Stimulated activated CD8-positive, alpha-beta memory T cell treated with anti-CD3 and anti-CD28 coated beads, Interleukin-7, amount 100 ng/mL, for 4 hours (primary cell): ENCODE measurements at places on chromosomes 6 and 20.

GRCh38 chr20:23013429-23013828 lies 21.7 kb upstream of the SSTR4 start:
- DNase-seq, result no peak

DNA sequence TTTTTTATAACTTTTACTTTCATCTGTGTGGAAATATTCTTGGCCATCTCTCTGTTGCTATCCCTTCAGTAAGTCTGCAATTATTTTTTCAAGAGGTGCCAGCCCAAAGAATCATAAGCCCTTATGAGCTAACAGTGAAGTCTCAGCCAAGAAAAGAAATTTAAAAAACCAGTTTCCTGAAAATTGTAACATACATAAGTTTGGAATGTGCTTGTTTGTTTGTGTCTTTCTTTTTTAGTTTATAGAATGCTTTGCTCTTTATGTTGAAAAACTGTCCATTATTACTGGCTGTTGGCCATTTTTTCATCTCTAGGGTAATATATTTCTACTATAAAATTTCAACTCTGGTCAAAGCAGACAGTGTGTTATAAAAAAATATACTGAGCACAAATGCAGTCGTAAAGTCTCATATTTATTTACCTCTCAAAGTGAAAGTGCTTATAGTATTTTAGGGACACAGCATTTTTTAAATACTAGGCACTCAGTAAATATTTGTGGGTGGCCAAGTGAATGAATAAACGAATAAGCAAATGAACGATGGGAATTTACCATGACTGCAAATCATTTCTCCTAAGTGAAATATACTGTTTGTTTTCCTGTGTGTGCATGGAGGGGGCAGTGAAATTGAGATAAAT lies 659.7 kb downstream of the KIF16B start:
- DNase-seq, result no peak

DNA sequence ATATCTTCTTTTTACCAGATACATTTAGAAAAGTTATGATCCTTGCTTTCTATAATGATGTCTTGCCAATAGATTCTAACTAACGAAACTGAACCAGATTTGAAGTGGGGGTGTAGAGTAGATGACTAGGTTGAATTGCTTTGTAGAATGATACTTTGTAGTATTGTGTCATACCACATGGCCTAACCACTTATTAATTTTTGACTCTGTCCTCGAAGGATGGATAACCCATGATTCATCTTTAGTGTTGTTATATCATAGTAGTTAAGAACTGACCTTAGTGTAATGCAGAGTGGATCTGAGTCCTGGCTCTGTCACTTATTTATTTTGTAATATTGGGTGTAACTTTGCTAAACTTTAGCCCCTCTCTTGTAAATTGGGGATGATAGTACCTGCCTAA lies 4.5 kb downstream of the PHF3 start:
- no peak for DNase-seq

- DNase-seq, result no peak
Observed at GRCh38 chr6:45132059-45132458, 196.1 kb upstream of the RUNX2 start.

- no peak for DNase-seq
Observed at GRCh38 chr6:128280066-128280465, 240.3 kb downstream of the PTPRK start.

DNA sequence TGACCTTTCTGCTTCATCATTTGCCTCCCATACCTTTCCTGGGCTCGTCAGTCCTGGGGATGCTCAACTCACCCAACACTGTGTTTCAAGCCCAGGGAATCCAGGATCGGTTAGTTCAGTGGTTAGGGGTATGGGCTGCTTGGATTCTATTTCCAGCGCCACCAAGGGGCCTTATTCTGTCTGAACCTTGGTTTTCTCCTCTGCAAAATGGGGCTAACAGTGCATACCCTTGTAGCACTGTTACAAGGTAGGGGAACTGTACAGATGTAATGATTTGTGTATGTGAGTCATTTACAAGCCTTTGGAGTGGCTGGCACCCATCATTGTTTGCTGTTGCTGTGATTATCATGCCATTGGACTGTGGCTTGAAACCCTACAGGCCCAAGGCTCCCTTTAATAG lies 14.5 kb upstream of the CSNK2A1 start:
- no peak for DNase-seq

- no peak for DNase-seq
Observed at GRCh38 chr6:155212616-155213380, 51.0 kb upstream of the CLDN20 start.

GRCh38 chr6:130167655-130168054 lies 55.1 kb downstream of the SAMD3 start:
- no peak for DNase-seq

GRCh38 chr6:71351190-71351589 lies 62.6 kb downstream of the OGFRL1 start:
- no peak for DNase-seq

DNA sequence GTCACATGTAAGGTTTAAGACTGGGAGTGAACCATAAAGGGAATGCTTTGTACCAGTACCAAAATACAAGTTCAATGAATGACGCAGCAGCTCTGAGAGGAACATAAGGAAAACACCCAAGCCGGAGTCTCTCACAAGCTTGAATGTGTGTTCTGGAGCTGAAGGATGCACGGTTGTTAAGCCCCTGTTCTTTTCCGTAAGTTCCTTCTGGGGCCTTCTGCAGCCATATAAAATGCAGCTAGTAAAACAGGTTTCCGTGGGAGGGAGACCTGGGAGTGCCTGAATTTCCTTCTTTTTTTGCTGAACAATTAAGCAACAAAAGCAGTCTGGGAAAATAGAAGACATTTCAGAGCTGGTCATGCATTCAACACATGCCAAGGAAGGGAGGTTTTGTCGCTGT lies 73.2 kb upstream of the JAG1 start:
- no peak for DNase-seq

- no peak for DNase-seq
Observed at GRCh38 chr20:39878809-39879208, 810.2 kb downstream of the MAFB start.

DNA sequence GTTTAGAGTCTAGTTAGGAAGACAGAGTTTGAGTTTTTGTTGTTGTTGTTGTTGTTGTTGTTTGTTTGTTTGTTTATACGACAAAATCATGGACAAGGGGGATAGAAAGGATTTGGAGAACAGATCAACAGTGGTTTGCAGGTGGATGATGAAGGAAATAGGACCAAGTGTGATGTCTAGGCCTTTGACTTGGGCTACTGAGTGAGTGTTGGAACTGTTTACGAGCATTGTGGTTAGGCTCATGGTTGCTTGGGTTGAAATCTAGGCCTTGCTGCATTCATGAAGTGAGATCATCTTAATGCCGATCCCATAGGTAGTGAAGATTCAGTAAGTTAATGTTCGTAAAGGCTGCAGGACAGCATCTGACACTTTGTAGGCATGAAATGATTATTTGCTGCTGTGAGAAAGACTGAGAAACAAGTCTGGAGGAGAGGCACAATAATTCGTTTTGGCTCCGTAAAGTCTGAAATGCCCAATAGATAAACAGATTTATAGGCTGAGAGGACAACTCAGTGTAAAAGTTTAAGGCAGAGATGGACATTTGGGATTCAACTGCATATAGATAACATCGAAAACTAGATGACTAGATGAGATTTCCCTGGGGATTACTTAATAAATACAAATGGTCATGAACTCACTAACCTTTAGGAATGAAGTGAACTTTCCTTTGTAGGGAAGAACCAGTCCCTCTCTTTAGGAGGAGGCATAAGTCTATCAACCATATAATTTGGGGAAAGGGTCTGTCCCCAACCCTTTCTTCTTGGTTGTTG lies 70.0 kb downstream of the HDDC2 start:
- no peak for DNase-seq

- no peak for DNase-seq
Observed at GRCh38 chr20:39309458-39309857, 347.3 kb downstream of the DHX35 start.

DNA sequence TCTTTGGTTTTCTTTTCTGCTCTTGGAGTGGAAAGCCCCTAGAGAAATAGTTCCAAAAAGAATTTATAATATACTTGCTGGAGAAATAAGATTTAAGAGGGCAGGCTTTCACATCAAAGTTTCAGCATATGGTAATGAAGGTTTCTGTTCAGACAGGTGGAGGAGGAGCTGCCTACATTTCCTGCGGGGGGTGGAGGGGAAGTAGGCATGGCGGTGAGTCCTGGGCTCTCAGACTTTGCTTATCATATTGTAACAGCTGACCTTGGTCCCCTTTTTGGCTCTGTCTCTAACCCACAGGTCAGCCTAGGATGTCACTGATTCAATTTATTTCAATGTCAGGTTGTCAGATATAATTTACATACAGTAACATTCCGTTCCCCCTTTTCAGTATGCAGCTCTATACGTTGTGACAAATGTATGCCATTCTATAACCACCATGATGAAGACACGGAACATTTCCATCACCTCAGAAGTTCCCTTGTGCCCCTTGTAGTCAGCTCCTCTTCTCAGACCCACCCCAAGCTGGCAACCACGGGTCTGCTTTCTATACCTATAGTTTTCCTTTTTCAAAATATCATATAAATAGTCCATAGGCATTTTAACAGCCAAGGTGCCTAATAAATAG lies 77.6 kb upstream of the GGTLC1 start:
- DNase-seq, result no peak

- DNase-seq, result no peak
Observed at GRCh38 chr20:41142245-41142644, 4.9 kb downstream of the PLCG1 start.

DNA sequence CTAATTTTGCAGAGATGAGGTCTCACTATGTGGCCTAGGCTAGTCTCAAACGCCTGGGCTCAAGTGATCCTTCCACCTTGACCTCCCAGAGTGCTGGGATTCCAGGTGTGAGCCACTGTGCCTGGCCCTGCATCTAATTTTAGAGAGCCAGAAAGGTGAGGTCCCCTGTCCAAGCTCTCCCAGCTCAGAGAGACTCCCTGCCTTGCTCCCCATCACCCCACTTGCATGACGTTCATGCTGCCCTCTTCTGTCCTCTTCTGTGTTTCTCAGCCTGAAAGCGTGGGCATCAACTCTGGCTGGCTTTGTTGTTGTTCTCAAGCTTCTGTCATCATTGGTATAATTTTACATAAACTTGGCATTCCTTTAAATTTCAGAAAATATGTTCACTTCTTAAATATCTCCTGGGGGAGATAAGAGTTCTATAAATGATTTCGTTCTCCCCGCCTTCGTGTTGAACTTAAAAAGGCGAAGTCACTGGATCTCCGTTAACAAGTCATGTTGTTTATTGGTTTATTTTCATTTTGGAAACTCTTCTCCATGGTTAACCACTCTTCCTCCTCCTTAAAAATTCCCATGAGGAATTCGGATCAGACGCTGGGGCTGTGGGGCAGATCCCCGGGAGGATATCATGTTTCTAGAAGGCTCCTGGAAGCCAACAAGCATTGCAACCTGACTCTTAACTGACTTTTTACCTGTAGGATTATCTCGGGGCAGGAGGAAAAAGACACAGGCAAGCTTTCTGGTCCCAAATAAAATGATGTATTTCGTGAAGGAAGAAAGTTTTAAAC lies 13.2 kb upstream of the PARD6B start:
- no peak for DNase-seq

DNA sequence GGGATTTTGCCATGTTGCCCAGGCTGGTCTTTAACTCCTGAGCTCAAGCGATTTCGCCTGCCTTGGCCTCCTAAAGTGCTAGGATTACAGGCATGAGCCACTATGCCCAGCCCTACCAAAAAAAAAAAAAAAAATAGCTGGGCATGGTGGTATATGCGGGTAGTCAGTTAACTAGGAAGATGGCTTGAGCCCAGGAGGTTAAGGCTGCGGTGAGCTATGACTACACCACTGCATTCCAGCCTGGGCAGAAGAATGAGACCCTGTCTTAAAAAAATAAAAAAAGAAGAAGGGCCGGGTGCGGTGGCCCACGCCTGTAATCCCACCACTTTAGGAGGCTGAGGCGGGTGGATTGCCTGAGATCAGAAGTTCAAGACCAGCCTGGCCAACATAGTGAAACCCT lies 50.2 kb downstream of the ELOVL2 start:
- DNase-seq, result no peak

GRCh38 chr6:168499045-168499650 lies 58.2 kb downstream of the SMOC2 start:
- no peak for DNase-seq

GRCh38 chr6:109925075-109925474 lies 53.0 kb upstream of the GPR6 start:
- DNase-seq, result no peak

- DNase-seq, result no peak
Observed at GRCh38 chr6:75600768-75601167, 912 bp upstream of the SENP6 start.

DNA sequence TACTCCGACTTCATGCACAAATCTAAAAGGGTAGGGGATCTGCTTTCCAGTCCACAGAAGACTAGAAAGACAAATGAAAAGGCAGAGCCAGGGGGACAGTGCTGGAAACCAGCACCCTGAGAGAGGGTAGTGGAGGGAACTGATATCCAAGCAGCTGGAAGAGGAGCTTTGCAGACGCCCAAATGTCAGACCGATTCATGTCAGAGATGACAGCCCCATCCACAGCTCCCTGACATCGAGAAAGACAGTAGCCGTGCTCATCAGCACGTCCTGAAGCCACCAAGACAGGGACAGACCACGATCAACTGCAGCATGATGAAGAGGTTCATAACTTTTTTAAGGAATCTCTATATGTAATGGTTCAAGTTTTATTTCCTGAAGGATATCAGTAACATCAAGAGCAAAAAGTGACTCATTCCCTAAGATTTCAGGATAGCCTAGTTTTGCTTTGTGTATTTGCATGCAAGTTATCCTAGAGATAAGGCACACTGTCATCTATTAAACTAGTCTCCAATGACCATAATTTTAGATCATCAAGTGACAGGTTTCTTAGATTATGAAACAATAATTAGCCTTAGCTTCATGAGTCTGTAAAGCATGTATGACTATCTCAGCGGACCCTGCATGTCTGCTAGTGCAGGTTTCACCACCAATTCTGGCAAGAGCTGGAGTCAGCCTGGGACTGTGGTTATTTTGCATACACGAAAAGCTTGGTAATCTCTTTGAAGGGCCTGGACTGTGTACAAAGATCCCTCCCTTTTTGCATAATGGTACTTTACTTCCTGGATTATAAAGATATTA lies 43.0 kb downstream of the PRDM1 start:
- DNase-seq, result no peak

GRCh38 chr6:7073821-7074525 lies 33.8 kb upstream of the RREB1 start:
- peak; percentile 52 for DNase-seq

GRCh38 chr20:47558295-47559066 lies 56.8 kb downstream of the NCOA3 start:
- DNase-seq, result no peak

GRCh38 chr6:11459079-11459610 lies 78.4 kb upstream of the TMEM170B start:
- DNase-seq, result no peak
